ENCODE measurements at places on chromosomes 2 and 18. TPM values are rescaled to one million over a fixed set of nuclear protein-coding genes. Genes with fewer than 3 reads are reported as not detected.

The CCDC141 gene
- 0.67 TPM for total RNA-seq

The ANKRD30B gene
- total RNA-seq, result not detected

The HADHB gene
- total RNA-seq, result 101 TPM

The PAX3 gene
- total RNA-seq, result 16.5 TPM

The EVA1A gene
- 19.9 TPM for total RNA-seq

The GPR45 gene
- total RNA-seq, result 0.21 TPM

The CPO gene
- not detected for total RNA-seq

DNA sequence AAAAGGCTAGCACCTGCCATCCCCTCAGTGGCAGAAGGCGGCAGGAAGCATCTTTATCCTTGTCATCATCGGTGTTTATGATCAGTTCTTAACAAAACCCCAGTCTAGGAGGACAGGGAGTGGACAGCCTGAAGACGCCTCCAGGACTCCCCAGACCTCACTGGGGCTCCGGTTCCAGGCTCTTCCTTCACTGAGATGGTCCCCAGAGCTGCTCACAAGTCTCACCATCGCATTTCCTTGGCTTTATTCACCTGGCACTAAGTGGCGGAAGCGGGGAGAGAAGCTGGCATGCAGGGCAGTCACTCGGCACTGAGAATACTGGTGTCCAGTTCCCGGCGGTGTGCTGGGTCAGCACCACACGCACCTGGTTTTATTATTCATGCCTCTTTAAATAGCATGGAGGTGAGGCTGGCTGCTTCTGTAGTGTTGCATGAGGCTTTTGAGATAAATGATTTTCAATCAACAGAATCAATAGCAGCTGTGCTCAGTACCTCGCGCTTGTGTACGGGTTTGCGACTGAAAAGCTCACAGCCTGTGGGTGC is 68.7 kb downstream of the CABLES1 start:
- H3K4me1 ChIP-seq, result peaks cover 33% of the 10 kb centered on the region
- DNase-seq, result no peak
- peaks cover 60% of the 10 kb centered on the region for H3K36me3 ChIP-seq

DNA sequence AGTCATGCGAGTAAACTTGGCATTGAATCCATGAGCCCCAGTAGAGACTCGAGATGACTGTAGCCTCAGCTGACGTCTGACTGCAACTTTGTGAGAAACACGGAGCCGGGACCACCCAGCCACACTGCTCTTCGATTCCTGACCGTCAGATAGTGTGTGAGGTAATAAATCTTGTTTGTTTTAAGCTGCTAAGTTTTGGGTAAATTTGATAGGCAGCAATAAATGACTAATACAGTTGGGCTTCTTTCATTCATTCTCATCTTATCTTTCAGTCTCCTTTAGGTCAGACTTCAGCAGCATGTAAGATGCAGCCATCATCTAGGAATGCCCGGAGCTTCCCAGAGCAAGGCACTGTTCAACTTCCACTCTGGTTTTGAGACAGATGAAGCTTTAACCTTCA is 8.0 kb upstream of the KLHL29 start:
- no peaks in the 10 kb centered on the region for H3K36me3 ChIP-seq
- H3K4me1 ChIP-seq, result no peaks in the 10 kb centered on the region
- H3K27ac ChIP-seq, result no peak overlapping the region

GRCh38 chr2:191846515-191847476 is at the start of gene CAVIN2:
Gene CAVIN2 (minus strand): TSS chr2:191847088. CDS start chr2:191846925, 163 bp downstream.
- peak within 1 kb of the TSS; percentile 9 for H3K27ac ChIP-seq
- peaks cover 37% of the 10 kb centered on the region for H3K4me1 ChIP-seq
- H3K4me3 ChIP-seq, result no peak within 1 kb of the TSS
- peaks cover 1% of the 10 kb centered on the region for H3K27me3 ChIP-seq
- H3K36me3 ChIP-seq, result no peaks in the 10 kb centered on the region

DNA sequence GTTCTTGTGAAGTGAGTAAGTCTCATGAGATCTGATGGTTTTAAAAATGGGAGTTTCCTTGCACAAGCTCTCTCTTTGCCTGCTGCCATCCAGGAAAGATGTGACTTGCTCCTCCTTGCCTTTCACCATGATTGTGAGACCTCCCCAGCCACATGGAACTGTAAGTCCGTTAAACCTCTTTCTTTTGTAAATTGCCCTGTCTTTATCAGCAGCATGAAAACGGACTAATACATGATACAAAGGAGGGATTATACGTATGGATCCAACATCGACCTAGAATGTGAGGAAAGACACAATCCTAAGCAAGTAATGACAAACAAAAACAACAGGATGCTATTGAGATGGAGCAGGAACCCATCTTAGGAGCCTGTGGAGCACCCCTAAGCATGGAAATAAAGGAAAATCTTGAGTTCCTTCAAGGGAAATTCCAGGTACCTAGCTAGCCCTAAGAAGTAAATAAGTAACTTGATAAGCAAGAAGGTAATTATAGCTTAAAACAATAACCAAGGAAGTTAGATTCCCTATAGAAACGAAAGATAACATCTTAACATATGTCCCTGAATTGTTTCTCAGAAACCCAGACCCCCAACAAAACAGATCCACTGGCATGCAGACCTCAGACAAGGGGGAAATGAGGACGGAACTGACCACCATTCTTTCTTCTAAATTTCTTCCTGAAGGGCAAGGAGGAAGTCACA is 1.5 kb upstream of the TNFRSF11A start:
- H3K36me3 ChIP-seq, result peaks cover 4% of the 10 kb centered on the region
- H3K4me3 ChIP-seq, result peak overlapping the region; percentile 94
- peak overlapping the region; percentile 88 for H3K27ac ChIP-seq
- peaks cover 57% of the 10 kb centered on the region for H3K4me1 ChIP-seq
- DNase-seq, result no peak

- no peaks in the 10 kb centered on the region for H3K4me1 ChIP-seq
- no peaks in the 10 kb centered on the region for H3K36me3 ChIP-seq
- no peak for DNase-seq
- no peak overlapping the region for H3K27ac ChIP-seq
- peaks cover 2% of the 10 kb centered on the region for H3K27me3 ChIP-seq
Observed at GRCh38 chr18:12750076-12750714, 47.4 kb downstream of the PSMG2 start.

- H3K27ac ChIP-seq, result no peak overlapping the region
- no peaks in the 10 kb centered on the region for H3K36me3 ChIP-seq
- H3K4me1 ChIP-seq, result peaks cover 18% of the 10 kb centered on the region
Observed at GRCh38 chr18:74841248-74841647, 243.6 kb downstream of the ZNF407 start.

DNA sequence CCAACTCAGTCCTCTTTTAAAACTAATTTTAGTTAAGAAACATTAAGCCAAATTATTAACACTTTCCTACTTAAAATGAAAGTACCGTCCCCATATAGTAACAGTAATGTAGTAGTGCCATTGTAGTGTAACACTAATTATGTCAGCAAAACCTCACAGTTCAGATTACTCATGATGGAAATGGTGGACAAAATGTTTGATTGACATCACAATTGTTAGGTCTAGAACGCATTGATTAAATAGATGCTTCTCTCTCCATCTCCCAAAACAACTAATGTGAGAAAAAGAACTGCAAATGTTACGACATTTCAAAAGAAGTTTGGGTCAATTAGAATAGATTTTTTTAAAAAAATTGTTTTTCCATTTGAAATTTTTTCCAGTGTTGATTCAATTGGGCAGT is 1.2 kb upstream of the ATF2 start:
- peaks cover 7% of the 10 kb centered on the region for H3K27me3 ChIP-seq
- no peak for DNase-seq
- H3K4me1 ChIP-seq, result peaks cover 2% of the 10 kb centered on the region
- H3K36me3 ChIP-seq, result no peaks in the 10 kb centered on the region
- H3K4me3 ChIP-seq, result no peak overlapping the region

DNA sequence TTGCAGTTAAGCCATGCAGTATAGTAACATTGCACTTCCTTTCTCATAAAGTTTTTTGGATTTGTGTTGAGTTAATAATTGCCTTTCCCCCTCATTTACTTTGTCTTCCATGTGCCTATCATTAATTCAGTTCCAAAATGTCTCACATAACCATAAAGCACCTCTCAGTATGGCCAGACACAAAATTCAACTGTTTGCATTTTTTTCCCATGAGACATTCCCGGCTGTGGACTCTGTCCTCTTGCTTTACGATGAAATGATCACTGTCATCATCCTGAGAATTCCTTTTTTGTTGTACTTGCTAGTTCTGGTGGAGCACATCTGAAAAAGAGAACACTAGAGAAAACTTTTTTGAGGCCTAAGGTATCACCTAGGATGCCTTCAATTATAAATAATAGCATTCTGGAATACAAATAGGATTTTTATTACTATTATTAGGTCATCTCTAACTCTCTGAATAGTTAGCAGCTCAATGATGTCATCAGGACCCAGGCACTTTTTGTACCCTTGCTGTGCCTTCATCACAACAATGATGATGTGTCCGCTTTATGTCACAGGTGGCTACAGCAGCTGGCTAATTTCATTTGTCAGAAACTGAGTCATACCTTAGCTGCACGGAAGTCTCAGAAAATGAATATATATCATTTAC is 8.5 kb upstream of the ATP8B1 start:
- H3K4me3 ChIP-seq, result no peak overlapping the region
- H3K27me3 ChIP-seq, result peaks cover 2% of the 10 kb centered on the region
- H3K36me3 ChIP-seq, result no peaks in the 10 kb centered on the region
- H3K27ac ChIP-seq, result no peak overlapping the region
- H3K4me1 ChIP-seq, result peaks cover 5% of the 10 kb centered on the region
- no peak for DNase-seq

DNA sequence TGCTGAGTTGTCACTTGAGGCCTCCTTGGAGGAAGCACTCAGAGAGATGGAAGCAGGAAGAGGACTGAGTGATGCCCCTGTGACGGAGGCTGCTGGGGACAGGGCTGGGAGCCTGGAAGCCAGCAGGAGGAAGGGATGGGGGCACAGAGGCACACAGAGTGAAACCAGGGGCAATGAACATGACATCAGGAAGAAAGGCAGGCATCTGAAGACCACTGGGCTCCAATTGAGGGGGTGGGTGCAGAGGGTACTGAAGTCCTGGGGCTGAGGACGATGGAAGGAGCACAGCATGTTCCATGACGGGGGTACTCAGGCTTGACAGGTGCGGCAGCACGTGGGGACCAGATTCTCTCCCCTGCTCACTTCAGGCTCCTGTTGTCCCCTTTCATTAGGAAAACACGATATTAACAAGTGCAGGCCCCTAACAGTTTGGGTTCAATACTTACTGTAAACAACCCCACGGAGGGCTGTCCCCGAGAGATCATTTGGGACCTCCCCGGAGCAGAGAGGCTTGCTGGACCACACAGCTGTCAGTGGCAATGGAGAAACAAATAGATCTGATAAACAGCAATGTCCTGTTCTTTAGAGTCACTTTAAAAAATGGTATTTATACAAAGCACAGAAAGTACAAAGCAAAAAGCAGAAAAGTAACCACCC is 8.7 kb downstream of the INPP5D start:
- peak overlapping the region; percentile 9 for H3K27ac ChIP-seq
- H3K4me3 ChIP-seq, result peak overlapping the region; percentile 2
- no peak for DNase-seq

- H3K4me3 ChIP-seq, result no peak overlapping the region
- peaks cover 2% of the 10 kb centered on the region for H3K27me3 ChIP-seq
- no peaks in the 10 kb centered on the region for H3K36me3 ChIP-seq
- H3K4me1 ChIP-seq, result no peaks in the 10 kb centered on the region
Observed at GRCh38 chr2:158953454-158953853, 15.0 kb upstream of the TANC1 start.

DNA sequence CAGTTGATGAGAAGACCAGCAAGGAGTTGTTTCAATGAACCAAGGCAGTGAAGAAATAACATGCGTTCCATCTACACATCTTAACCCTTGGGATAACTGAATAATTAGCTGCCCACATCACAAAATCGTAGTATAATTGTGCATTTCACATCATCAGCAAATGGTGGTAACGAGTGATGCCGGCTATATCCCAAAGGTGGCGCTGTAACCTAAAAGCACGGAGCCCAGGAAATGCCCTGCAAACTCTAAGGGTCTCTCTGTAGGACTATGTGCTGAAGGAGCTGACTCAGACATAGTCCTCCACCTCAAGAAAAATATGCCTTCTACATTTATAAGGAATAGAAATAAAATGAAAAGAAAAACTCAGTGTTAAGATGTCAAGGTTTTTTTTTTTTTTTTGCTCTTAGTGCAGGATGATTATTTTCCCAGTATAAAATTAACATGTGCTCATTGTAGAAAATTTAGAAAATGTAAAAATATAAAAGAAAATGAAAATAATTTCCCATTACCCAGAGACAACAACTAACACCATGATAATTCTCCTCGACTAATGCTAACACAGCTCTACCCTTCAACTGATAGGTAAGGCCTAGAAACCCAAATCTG is 23.1 kb upstream of the DSG3 start:
- H3K27me3 ChIP-seq, result no peaks in the 10 kb centered on the region
- no peaks in the 10 kb centered on the region for H3K36me3 ChIP-seq
- no peaks in the 10 kb centered on the region for H3K4me1 ChIP-seq

DNA sequence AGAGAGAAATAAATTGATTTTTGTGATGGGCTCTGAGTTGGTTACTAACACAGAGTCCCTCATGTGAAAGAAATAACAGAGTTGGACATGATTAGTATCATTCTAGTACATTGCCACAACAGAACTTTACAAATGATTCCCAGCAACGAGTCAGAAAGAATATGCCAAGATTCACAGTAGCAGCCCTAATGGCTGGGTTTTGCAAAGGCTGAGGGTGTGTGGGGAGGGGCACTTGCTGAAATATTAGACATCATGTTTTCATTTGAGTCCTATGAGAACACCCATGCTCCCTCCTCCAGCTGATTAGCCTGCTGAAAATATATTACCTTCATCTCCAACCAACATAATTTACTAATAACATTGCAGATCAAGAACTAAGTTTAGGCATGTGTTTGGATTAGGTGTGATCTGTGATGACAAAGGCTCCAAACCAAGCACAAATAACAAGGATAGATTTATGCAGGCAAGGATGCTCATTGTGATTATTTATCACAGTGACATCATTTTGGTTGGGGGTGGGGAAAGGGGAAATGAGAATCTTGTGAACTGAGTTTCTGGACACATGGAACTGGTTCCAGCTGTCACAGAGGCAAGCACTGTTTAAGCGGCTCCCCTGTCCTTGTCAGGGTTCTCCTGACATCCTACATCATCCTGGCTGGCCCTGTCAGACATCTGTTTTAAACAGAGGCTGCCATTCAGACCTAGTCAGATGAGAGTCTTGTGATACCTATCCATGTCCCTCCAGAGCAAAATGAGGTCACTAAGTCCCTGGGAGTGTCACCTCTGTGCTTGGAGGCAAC is 205.8 kb upstream of the NCKAP5 start:
- no peak for DNase-seq
- H3K4me1 ChIP-seq, result no peaks in the 10 kb centered on the region
- H3K4me3 ChIP-seq, result no peak overlapping the region
- no peak overlapping the region for H3K27ac ChIP-seq
- no peaks in the 10 kb centered on the region for H3K36me3 ChIP-seq

Measured in endothelial cell (in vitro differentiated cells).